ENCODE measurements at places on chromosomes 2 and 18. TPM values are rescaled to one million over a fixed set of nuclear protein-coding genes. Genes with fewer than 3 reads are reported as not detected.

ALKAL2 gene
- total RNA-seq = not detected

EXOC6B gene
- total RNA-seq = 54.3 TPM

FBLN7 gene
- under 0.01 TPM for total RNA-seq

SERPINB4 gene
- 63.5 TPM for total RNA-seq

PLEKHB2 gene
- 191 TPM for total RNA-seq

ASB18 gene
- not detected for total RNA-seq
